ENCODE measurements at places on chromosomes 6 and 20.

- DNase-seq, result no peak
These were observed 470.6 kb upstream of the ARID1B start for GRCh38 chr6:156306531-156306930.

GRCh38 chr20:14955399-14955798 is 618.0 kb upstream of the FLRT3 start:
- DNase-seq, result no peak

GRCh38 chr20:44481719-44482416 is 6.2 kb downstream of the TTPAL start:
- no peak for DNase-seq

GRCh38 chr6:17584241-17584803 is 15.8 kb upstream of the FAM8A1 start:
- DNase-seq, result peak; percentile 68

DNA sequence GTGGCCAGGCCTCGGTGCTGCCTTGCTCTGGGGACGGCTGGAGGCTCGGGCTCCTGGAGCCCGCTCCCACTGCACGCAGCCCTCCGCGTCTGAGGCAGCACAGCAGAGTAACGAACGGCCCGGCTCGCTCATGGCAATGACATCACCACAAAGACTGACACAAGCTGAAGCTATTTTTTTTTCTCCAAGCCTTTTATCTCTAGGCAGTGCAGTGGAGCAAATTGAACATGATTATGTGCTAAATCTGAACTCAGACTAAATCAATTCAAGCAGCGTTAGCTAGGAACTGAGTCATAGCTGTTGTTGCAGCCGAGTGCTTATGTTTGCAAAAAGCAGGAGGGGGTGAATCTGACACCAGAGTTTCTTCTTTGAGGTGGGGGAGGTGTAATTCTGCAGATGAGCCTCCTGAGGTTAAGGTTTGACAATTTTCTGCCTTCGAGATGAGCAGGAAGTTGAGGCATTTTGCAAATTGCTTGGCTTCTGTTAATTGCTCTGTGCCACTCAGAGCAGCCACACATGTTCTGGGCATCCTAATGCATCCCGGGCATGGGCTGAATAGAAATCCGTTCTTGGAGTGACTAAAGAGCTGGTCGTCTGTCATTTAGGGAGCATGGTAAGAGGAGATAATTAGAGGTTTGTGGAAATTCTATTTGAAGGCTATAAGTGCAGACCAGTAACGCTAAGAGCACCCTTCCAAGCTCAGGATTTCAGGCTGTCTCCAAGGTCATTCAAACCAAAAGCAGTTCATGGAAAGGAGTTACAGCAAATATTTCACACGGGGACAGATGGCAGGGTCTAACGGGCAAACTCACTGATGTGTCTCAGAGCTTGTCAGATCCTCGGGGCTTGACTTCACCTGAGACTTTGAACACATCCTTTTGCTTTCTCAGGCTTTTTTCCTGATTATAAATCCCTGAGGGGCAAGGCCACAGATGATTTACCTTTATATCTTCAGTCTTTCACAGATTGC is 155.1 kb upstream of the ENPP5 start:
- DNase-seq, result no peak

GRCh38 chr20:31841928-31842327 is 3.5 kb downstream of the FOXS1 start:
- DNase-seq, result no peak

GRCh38 chr20:61960836-61961235 is 104.8 kb downstream of the TAF4 start:
- DNase-seq, result no peak

DNA sequence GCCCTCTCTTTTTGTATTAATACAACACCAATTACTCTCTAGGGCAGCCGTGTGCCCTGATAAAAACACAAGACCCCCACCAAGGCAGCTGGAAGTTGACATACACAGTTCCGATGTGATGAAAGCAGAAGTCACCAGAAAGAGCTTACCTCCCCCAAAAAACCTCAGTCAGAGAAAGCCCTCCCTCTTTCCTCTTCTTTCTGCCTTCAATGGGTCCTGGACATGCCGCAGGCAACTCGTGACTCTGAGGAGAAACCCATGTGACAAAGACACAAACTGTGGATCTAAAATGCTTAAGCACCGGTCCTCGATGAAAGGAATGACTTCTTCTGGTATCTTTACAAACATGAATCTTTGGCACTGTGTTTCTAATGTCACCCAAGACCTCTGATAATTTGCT is 117.7 kb upstream of the CCDC28A start:
- DNase-seq, result no peak

- DNase-seq, result no peak
These were observed 169.5 kb upstream of the CENPW start for GRCh38 chr6:126170433-126170832.

DNA sequence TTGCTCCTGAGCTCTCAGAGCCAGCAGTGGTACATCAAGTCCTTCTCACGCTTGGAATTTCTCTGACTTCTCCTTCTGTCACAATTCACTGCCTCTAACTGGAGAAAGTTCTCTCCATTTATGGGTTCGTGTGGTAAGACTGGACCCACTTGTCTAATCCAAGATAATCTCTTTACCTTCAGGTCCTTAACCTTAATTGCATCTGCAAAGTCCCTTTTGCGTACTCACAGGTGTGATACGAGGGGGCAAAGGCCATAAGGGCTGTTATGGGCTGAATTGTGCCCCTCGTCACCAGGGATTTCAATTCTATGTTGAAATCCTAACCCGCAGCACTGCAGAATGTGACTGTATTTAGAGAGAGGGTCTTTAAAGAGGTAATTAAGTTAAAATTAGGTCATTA is 27.5 kb upstream of the TBC1D22B start:
- no peak for DNase-seq

GRCh38 chr6:106097411-106098231 is 11.5 kb downstream of the PRDM1 start:
- DNase-seq, result no peak

DNA sequence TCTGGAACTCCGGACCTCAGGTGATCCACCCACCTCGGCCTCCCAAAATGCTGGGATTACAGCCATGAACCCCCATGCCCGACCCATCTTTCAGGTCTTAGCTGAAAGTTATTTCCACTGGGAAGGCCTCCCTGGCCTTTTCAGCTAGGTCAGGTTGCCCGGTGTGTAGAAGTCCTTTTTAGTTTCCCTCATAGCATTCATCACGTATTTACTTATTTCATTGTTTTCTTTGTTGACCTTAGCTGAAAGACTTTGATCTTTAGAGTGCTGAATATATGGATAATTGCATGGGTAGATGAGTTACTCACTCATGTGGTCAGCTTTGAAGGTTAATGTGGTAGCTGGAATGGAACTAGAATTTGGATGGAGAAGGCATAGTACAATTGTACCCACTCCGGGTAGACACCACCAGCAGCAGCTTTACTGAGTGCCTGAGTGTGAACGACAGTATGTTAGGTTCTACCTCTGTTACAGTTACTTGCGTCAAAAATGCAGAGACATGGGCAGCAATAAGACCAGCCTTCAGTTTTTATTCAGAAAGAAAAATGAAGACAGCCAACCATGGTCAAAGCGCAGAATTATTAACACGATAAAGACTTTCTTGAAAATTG is 9.1 kb downstream of the KIZ start:
- no peak for DNase-seq

DNA sequence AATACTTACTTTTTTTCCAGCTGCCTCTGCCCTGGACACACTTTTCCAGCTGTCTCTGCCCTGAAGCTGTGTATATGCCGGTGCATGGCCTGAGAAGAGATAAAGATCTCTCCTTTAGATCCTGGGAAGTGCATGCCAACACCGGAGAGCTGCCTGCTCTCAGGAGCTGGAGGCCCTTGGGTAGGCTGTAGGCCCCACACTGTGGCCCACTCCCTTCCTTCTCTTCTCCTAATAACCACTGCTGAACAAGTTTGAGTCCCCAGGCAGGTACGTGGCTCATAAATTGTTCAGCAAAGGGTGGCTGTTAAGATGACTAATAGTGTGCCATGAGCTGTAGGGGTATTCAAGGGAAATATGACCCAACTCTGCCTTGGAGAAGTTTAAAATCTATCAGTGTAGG is 102.5 kb downstream of the CD24 start:
- DNase-seq, result no peak

DNA sequence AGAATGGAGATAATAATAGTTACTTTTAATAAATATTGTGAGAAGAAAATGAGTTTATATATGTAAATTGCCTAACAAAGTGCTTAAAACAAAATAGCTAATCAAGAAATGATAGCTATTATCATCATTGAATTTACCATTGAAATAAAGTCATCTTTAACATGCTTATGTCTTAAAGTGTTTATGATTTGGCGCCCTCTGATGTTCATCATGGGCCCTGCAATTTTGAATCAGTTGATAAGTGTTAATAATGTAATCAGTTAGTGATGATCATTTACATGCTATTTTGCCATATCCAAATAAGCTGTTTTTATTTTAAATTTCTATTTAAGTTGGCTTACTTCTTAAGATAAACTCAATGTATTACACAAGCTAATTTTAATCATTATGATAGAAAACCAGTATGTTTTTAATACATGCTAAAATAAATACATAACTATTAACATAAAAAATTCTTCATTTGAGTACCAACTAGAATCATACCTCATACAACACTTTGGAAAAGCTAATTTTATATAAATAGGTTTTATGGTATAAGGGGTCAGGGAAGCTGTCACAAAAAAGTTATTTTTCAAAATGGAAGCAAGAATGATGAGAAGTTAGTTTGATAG is 39.2 kb upstream of the TPD52L1 start:
- no peak for DNase-seq
